ENCODE measurements at places on chromosomes 4 and X. TPM values are rescaled to one million over a fixed set of nuclear protein-coding genes. Genes with fewer than 3 reads are reported as not detected.

Gene GK
- total RNA-seq, result 12.4 TPM

Gene DCAF8L2
- total RNA-seq, result not detected

Gene SASH3
- total RNA-seq, result not detected

Gene PDE5A
- 45.8 TPM for total RNA-seq

Gene NOX1
- not detected for total RNA-seq

Gene TCP11X1
- total RNA-seq, result not detected

Gene PPARGC1A
- total RNA-seq, result not detected

Gene TEX13D
- total RNA-seq, result not detected

Gene TMEM129
- 50.7 TPM for total RNA-seq

Gene EDA2R
- 16.1 TPM for total RNA-seq

Data from myometrial cell (primary cell).